Metanephros (tissue), 2 donors: ENCODE measurements at places on chromosomes 2 and 18. TPM values are rescaled to one million over a fixed set of nuclear protein-coding genes. Genes with fewer than 3 reads are reported as not detected.

ASXL3 gene
- 13.4 TPM for total RNA-seq

SGO2 gene
- total RNA-seq = 4.6 TPM

CCL20 gene
- total RNA-seq = 1.3 TPM

CCDC178 gene
- 2.9 TPM for total RNA-seq

ATG9A gene
- 53.7 TPM for total RNA-seq

SPP2 gene
- not detected for total RNA-seq

NAT8 gene
- 12.0 TPM for total RNA-seq

CDH19 gene
- 0.47 TPM for total RNA-seq

TRPM8 gene
- not detected for total RNA-seq

SF3B6 gene
- 94.9 TPM for total RNA-seq

ELAC1 gene
- total RNA-seq = 8.3 TPM

MYL1 gene
- 981 TPM for total RNA-seq

RND3 gene
- total RNA-seq = 40.0 TPM

HK2 gene
- 18.7 TPM for total RNA-seq

CRYBA2 gene
- total RNA-seq = not detected
